Chondrocyte (in vitro differentiated cells): ENCODE measurements at places on chromosomes 7 and 10. TPM values are rescaled to one million over a fixed set of nuclear protein-coding genes. Genes with fewer than 3 reads are reported as not detected.

The NOS3 gene
- not detected in 3 replicates for total RNA-seq

DNA sequence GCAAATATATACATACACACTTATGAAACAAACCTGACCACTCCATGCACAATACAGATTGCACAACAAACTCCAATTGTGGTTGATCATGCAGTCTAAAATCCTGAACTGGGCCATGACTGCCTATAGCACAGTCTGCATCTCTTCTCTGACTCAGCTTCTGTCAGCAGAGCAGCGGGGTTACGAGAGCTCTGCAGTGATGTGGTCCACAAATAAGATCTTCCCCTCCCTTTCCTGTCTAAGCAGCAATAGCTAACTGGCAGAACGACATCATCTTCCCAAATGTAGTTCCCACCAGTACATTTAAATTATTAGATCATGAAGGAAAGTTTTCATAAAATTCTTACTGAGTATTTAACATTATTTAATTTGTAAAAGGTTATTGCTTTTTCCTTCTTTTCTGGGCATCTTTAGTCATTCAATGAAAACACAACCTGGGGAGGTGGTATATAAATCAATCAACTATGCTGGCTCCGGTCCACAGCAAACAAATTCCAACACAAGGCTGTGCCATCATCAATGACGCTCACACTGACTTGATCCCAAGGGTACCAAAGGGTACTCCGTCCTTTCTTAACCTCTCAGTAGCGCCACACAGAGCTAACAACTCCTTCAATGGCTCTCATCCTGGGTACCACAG, 17.1 kb downstream of the ARHGAP21 start:
- H3K4me1 ChIP-seq, result peaks cover 39% of the 10 kb centered on the region
- H3K27ac ChIP-seq, result no peak overlapping the region
- no peak overlapping the region for H3K4me3 ChIP-seq
- H3K27me3 ChIP-seq, result no peaks in the 10 kb centered on the region
- H3K36me3 ChIP-seq, result peaks cover 1% of the 10 kb centered on the region

The SKIDA1 gene
- total RNA-seq, result 1.9 to 3.7 TPM (median 2.0 TPM) in 3 replicates

The TMEM130 gene
- total RNA-seq, result 19.3 to 19.7 TPM (median 19.3 TPM) in 3 replicates
